Spinal cord (tissue), 10 donors: ENCODE measurements at places on chromosomes 16 and 17. TPM values are rescaled to one million over a fixed set of nuclear protein-coding genes. Genes with fewer than 3 reads are reported as not detected.

DNA sequence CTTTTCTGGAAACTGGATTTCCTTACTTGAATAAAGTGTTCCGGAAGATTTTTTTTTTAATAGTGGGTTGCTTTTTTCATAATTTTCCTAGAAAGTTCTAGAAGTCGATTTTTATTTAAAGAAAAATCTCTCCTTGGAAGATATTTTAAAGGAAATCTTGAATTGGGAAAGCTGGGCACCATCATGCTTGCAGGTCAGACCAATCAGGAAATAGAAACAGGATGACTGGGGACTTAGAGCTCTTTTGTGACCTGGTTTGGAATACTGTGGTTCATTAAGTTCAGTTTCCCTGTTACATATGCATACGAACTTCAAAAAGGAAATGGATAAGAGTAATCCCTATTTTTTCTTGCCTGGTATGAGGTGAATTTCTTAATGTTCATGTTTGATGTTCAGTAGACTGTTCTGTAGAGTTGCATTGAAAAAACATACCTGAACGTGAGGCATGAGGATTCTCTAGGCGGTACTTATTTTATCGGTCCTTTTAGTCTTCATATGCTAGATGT lies 1.2 kb downstream of the NFATC3 start:
- no peak for DNase-seq

DNA sequence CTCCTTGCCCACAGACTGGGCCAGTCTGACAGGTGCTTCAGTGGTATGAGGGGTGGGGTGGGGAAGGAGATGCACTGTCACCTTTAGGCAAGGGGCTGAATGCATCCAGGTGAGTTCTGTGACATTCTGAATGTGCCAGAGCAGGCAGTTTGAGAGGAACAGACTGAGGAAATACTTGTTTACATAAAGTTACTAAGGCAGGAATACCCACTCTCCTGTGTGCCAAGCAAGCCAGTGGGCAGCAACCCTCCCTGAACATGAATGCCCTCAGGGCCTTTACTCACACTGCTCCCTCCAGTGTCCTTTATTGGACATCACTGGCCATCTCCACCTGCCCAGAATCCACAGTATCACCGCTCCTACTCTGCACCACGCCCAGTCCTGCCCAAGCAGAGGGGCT lies 33.1 kb upstream of the ULK2 start:
- DNase-seq, result no peak

DNA sequence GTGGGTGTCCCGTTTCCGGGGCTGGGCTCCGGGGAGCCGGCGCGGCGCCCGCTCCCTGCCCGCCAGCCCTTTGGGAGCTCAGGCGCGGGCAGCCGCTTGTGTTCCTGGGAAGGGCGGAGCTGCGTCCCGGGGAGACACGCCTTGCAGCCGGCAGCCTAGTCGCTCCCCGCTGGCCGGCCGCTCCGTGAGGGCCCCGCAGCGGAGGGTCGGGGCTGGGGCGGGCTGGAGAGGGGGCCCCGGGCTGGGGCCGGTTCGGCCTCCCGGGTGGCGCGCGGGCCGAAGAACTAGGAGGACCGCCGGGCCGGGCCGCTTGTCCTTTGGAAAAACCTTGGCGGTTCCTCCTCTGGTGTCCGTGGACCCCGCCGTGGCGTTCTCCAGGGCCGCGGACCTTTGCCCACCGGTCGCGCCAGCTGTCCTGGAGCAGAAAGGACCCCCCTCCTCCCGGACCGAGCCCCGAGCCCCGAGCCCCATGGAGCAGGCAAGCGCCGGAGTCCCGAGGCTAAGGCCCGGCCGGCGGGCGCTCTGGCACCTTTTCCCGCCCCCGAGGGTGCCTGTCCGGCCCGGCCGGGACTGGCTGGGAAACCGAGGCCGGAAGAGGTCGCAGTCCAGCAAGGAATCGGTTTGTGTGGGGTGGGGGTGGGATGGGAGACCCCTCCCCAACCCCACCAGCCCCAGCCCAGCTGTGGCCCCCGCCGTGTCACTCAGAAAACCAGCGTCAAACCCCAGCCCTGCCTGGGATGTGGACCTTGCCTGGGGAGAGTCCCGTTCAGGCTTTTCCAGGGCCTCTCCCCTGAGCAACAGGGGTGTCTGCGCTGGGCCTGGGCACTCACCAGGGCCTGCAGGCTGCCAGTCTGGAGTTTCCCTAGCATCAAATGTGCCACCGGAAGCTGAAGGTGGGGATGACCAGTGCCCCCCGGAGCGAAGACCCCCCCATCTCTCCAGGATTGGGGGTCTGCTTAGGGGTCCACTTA lies 6.8 kb upstream of the TBC1D3B start:
- DNase-seq, result peak; percentile 75

DNA sequence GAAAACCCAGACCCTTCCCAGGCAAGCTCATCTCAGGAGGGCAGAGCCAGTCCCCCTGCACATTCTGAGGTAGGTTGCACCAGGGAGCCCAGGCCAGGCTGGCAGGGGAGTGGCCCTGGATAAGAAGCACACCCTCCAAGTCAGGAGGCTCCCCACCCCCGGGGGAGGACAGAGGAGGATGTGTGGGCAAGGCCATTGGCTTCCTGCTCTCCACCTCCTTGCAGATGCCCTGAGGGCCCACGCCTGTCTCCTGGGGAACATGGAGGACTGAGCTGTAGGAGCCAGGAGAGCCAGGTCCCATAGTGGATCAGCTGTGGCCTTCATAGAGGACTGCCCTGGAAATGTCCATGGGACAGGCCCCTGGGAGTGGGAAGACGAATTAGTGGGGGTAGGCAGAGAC lies 126.7 kb downstream of the IRF8 start:
- no peak for DNase-seq

- no peak for DNase-seq
Measured at GRCh38 chr17:36107660-36108059, 4.0 kb downstream of the CCL4 start.

DNA sequence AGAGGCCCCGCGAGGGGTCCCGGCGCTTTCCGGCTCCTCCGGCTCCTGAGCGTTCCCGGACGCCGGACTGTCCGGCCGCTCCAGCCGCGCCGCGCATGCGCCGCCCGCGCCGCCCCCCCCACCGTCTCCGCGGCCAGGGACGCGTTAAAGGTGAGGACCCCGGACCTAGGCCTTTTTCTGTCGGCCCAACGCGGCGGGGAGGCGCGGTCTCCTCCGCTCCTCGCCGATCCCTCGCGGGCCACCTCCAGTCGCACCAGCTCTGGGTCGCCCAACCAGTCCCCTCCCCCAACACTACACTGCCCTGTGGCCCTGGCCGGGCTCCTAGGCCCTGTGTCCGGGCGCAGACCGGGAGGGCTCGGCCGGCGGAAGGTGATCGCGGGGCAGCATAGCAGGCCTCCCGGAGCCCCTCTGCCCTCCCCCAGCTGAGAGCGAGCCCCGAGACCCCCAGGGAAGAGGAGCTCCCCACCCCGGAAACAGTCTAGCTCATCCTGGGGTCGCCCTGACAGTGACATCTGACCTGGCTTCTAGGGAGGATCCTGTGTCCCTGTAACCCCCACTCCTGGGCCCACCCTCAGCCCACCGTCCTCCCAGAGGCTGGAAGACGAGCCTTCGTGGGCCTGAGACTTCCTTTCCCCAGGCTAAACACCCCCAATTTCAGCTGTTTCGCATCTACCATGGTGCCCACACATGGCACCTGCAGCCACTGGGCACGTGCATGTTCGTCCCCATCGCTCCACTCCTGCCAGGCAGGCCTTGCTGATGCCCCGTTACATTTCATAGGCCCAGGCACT lies 14.7 kb upstream of the BCAR1 start:
- DNase-seq, result peak; percentile 69

- no peak for DNase-seq
Measured at GRCh38 chr17:55601874-55602364, 90.7 kb upstream of the SMIM36 start.

- DNase-seq, result no peak
Measured at GRCh38 chr16:2432286-2432685, 3.0 kb downstream of the CCNF start.

DNA sequence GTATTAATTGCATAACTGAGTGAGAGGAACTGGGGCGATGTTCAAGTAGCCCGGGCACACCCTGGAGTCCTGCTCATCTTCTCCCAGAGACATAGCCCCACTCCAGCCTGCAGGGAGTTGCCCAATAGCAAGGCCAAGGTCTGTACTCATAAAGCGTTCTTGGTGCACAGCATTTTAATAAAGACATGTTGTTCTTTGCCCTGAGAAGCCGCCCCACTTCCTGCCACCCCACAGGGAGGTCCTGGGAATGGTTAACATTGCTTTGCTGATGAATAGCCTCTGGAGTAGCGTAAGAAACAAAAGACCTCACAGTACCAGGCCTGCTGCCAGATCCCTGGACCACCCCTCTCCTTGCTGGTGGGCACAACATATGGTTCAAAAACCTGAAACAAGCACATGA lies 21.6 kb upstream of the CDH1 start:
- DNase-seq, result no peak

- DNase-seq, result no peak
Measured at GRCh38 chr16:3608069-3608468, 3.3 kb downstream of the SLX4 start.

DNA sequence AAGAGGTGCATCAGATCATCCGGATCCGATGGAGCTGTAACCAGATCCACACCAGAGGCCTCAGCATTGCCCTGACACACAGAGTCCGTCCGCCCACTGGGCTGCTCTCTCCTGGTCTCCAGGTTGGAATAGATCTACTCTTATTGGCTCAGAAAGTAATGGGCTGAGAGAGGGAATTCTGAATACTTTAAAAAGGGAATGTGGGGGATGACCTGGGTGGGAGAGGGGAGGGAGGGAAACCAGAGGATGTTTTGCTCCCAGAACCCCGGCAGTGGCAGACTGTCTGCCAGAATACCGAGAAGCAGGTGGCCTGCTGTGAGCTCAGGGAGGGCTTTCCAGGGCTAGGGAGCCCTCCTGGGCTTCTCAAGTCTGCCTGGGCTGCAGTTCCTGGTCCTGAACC lies 126.5 kb downstream of the ENGASE start:
- DNase-seq, result no peak

GRCh38 chr16:58651965-58652348 lies 22.3 kb upstream of the CNOT1 start:
- no peak for DNase-seq

DNA sequence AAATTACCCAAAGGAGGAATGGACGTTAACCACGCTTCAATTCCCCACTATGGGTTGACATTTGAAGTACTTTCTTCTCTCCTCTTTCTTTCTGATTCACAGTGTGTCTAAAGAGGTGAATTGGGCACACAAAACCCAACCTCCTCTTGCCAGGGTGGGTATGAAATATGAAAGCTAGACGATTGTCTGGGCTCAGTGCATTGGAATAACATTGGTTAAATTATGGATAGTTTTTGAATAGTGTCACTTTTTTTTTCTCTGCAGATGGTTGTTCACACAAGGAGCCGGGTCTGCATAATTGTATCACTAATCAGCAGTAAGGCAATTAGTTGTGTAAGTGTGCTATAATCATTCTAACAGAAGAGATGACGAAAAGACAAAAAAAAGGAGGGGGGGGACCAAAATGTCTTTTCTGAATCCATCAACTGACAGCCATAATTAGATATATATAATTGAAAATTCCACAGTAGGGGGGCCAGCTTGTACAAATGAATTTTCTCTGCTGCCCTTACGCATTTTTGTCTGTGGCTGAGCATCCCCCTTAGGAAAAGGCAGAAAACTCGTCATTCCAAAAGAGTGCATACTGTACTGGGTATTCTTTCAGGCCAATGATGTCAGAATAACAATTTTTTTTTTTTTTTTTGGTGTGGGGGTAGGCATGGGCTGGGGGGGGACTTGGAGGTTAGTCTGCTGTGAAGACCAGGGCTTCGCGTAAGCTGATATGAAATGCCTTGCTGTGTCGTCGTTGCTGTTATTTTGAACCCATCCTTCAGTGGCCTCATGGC lies 307.5 kb upstream of the SALL1 start:
- DNase-seq, result no peak

- DNase-seq, result no peak
Measured at GRCh38 chr16:83603723-83604570, 203.8 kb upstream of the HSBP1 start.

DNA sequence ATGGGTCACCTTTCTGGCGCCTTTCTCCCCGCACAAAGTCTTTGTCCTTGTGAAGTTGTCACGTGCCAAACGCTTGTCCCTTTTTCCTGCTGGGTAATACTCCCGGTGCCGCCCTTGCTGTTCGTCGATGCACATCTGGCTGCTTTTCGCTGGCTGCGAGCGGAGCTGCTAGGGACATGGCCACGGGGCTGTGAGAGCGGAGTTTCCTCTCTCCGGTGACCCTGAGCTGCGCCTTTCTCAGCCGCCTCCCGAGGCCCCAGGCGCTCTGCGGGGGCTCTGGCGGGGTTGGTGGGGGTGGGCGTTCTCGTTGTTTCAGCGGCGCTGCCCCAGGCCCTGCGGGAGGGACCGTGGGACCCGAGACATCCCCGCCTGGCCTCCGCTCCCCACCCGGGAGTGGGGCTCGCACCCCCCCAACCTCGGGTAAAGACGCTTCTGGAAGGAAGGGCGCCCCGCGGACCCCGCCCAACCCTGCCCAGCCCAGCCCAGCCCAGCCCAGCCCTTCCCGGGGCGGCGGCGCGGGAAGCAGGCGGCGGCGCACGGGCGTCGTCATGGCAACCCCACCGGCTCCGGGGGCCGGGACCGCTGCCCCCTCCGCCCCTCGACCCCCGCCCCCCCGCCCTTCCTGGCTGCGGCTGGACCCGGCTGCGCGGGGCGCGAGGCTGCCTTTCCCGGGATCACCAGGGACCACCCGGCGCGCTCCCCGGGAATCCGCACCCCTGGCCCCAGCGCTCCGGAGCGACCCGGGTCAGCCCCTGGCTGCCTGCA lies 12.3 kb downstream of the CHMP6 start:
- DNase-seq, result peak; percentile 68

DNA sequence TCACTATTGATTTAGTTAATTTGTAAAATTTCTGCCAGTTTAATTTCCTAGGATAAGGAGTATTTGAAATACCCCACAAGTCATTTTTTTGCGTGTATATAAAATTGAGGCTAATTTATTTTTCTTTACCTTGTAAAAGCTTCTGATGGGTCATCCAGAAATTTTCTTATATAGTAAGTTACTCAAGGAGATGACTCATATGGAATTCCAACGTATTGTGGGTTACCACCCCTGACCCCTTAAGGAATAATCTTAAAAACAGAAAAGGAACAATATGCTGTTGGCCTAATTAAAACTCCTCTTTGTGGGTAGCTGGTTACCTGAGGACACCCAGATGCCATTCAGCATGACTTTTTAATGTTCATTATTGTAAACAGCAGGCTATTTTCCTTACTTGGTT lies 13.6 kb downstream of the HEATR6 start:
- no peak for DNase-seq

The RAB37 gene
- total RNA-seq, result 6.9 TPM

The DHRS11 gene
- total RNA-seq, result 9.4 TPM
